8988T (cell line): ENCODE measurements at places on chromosomes 4 and X.

DNA sequence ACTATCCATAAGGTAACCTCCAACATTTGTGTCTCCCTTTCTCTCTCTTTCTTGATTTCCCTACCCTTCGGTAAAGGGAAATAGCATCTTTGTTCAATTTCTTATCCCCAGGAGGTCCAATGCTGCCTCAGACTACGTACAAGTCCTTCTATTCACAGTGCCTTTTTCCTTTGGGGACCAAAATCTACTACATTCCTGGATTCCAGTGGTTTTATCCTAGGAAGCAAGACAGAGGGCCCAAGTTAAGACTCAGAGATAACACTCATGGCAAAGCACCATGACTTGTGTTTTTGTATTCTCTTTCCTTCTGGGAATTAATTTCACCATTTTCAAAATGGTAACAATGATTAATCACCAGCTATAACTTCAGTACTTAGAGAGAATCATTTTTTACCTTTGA lies 10.6 kb downstream of the G3BP2 start:
- DNase-seq, result no peak

GRCh38 chr4:153402366-153402765 lies 57.9 kb downstream of the MND1 start:
- DNase-seq, result no peak

GRCh38 chrX:3451571-3451970 lies 105.1 kb upstream of the MXRA5 start:
- DNase-seq, result no peak

- DNase-seq, result no peak
Measured at GRCh38 chr4:26823583-26823982, 37.1 kb upstream of the STIM2 start.

DNA sequence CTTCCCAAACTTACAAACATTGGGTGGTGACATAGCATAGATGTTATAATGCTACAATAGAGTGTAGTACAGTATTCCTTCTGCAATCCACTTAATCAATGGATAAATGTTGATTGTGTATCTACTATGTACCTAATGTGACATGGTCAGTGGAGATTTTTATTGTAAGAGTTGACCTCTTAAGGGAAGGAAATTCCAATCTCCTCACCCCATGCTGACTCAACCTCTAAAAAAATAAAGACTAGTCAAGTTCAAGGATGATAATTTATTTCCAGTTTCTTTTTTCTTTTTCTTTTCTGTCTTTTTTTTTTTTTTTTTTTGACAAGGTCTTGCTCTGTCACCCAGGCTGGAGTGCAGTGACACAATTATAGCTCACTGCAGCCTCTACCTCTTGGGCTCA lies 206.5 kb upstream of the STS start:
- DNase-seq, result no peak

- no peak for DNase-seq
Measured at GRCh38 chrX:50450324-50450723, 20.3 kb downstream of the DGKK start.

GRCh38 chr4:110270492-110271197 lies 72.2 kb upstream of the ELOVL6 start:
- no peak for DNase-seq

DNA sequence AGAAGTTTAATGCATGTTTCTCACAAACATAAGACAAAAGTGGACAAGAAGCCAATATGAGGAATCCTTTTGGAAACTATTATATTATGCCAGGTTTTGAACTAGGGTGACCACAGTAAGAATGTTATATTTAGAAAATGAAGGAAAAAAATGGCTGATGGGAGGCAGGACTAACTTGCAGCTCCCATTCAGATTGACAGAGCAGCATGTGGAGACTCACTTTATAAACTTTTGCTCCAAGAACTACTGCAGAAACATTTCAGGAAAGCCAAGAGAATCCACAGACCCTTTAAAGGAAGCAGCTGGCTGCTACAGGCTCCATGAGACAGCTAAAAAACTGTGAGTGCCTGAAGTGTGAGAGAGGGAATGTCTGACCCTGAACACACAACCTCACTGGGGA lies 738.6 kb upstream of the GRIA3 start:
- DNase-seq, result no peak

DNA sequence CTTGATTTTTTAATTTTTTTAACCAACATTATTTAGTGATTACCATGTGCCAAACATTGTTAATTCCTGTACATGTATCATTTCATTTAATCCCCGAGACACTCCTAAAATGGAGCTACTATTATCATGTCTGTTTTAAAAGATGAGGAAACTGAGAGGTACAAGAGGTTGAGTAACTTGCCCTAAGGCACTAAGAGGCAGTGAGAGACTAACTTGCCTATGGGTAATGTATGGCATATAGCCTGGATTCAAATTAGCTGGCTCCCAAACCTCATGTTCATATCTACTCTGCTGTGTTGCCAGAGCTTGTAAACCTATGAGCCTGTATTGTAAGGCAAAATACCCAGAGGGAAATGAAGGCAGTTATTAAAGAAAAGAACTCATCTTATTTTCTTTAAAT lies 443.6 kb downstream of the IL15 start:
- DNase-seq, result no peak

DNA sequence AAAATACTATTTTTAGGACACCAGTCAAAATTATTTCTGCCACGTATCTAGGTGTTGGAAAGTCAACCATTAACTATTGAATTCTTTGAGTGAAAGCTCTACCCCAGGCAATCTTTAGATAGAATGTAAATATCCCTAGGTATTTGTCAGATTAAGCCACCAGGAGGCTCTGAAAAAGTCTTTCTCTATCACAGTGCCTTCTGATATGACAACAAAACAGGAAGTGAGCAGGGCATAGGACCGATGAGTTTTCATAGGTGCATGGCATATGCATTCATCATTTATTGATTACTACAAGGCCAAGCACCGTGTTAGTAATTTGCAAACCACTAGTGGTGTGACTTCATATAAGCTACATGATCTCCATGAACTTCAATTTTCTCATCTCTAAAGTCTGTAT lies 333.6 kb upstream of the F9 start:
- no peak for DNase-seq

- DNase-seq, result no peak
Measured at GRCh38 chr4:181701214-181701613, 542.0 kb upstream of the TENM3 start.

DNA sequence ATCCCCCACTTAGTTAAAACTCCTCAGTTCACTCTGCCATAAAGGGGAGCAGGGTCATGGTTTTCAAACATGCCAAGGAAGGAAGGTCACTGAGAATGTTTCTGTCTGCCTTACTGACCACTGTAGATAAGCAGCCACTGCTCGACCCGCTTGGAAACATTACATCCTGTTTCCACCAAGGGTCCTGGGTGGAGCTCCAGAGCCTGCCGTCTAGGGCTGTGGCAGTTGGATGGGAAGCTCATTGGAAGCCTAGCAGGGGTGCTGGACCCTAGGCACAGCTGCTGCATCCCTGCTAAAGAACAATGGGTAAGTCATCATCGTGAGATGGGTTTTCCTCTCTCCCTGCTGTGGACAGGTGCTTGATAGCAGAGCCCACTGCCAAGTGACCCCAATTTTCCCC lies 76.0 kb upstream of the SRD5A3 start:
- no peak for DNase-seq

DNA sequence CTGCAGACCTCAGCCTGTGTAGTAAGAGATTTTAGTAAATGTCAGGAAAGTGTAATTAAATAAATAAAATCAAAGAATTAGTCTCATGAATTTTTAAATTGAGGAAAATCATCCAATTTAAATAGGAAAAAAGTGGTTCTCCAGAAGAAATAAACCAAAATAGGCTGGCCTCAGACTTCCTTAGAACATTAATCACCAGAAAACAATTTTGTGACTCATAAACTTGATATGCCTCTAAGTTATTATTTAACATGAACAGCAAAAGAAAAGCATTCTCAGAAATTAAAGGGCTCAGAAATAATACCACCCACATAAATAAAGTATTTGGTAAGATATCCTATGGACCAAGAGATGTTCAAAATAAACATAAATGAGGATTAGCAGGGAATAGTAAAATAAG lies 14.3 kb downstream of the FAM47B start:
- no peak for DNase-seq

DNA sequence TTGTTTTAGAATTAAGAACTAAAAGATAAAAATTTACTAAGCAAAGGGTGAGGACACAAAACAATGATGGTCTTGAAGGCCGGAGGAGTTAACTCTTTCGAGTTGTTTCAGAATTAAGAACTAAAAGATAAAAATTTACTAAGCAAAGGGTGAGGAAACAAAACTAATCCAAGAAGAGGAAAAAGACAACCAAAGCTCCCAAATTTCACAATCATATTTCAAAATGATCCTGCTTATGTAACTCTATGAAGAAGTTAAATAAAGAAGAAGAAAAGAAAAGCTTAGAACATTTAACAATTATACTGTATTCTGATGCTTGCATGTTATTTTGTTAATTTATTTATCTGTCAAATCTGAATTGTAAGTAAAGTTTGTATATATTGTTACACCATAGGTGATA lies 154.8 kb upstream of the SLIT2 start:
- DNase-seq, result no peak

GRCh38 chr4:175351473-175351872 lies 433.3 kb downstream of the ADAM29 start:
- no peak for DNase-seq

- no peak for DNase-seq
Measured at GRCh38 chr4:123406872-123407271, 10.3 kb downstream of the SPRY1 start.

DNA sequence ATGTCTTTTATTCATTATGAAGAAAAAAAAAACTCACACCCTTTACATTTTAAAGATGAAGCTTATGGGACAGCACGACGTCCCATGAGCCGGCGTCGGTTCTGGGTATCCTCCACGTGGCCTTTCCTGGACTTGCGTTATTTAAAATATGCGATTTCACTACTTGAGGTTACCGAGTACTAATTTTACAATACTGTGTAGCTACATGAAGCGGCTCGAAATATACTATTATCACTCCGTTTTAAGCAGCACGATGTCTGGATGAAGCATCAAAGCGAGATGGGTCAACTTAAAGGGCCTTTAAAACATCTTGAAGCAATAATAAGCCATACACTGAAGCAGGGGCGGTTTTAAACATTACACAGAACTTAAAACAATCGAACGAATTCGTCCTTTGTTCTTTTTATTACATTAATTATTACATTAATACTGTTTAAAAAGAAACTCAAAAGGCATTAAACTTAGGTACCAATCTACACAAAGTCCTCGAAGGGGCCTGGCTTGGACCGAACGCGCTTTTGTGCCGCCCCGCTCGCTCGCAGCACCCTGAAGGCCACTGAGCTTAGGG lies 1.4 kb upstream of the KLF3 start:
- DNase-seq, result no peak

GRCh38 chr4:48337731-48338130 lies 3.6 kb upstream of the SLAIN2 start:
- no peak for DNase-seq

DNA sequence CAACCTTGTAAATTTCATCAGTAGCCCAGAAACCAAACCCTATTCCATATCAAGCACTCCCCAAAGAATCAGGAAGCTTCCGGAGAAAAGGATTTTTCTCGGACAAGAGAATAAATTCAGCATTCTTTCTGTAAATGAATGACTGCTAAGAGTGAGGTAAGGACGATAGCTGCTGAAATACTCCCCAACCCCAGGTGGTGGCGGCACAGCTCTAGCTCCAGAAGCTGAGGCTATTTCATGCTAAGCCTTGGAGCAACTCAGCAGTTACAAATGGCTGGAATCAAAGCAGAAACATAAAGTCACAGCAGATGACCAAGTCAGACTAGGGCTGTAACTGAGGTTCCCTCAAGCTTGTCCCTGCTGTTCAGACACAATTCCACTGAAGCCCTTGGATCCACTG lies 13.9 kb upstream of the PCDH19 start:
- DNase-seq, result no peak

DNA sequence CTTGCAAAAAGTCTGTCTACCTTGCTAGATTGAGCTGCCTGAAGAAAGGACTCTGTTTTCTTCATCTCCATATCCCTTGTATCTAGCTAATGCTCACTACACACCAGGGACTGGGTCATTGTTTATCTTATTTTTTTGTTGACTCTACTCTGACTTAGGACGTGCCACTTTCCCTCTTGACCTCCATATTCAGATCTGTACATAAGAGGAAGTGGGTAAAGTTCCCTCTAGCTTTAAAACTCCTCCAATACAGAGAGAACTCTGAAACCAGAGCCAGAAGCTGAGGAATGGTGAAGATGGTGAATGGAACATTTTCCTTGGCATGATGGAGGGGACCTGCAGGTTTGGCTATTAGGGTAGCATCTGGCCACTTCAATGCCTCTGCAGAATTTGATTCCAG lies 2026.1 kb upstream of the TENM3 start:
- no peak for DNase-seq

- no peak for DNase-seq
Measured at GRCh38 chr4:129583868-129584267, 487.9 kb downstream of the C4orf33 start.

- DNase-seq, result no peak
Measured at GRCh38 chr4:26299254-26299882, 21.4 kb upstream of the RBPJ start.

DNA sequence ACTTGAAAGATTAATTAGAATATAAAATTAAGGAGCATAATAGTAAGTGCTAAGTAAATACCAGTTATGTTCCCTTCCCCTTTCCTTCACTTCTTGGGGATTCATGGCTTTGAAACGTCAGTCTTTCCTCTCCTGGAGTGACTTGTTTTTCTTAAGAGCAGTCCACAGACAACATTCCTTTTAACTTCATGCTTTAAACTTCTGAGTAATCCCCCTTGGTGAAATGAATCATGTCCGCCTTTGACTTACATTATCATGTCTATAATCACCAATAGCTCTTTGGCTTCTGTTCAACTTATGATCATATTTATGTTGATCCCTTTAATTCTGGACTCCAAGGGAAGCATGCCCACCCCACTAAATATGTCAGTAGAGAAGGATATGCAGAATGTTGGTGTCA lies 1012.1 kb upstream of the SLIT2 start:
- no peak for DNase-seq

DNA sequence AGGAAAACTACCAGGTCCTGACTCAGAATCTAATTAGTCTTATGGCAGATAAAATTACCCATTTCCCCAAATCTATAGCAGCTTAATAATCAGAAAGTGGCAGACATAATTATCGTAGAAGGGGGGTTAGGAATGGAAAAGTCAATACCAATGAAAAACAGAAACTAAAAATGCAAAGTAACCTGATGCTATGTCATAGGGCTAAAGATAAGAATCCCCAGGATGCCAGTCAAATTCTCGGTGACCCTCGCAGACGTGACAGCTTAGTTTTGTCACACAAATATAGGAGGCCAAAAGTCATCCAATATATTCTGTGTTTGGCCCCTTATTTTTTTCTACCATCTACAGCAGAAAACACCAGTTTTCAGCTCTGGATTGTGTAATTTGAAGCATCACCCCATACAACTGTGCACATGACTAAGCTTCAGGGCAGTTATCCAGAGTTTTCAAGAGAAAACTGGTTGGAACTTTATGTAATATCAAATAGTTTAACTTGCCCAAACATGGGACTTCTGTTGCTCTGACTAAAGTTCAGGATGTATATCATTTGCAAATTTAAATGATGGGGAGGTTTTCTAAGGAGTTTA lies 30.9 kb downstream of the RASSF6 start:
- DNase-seq, result no peak

DNA sequence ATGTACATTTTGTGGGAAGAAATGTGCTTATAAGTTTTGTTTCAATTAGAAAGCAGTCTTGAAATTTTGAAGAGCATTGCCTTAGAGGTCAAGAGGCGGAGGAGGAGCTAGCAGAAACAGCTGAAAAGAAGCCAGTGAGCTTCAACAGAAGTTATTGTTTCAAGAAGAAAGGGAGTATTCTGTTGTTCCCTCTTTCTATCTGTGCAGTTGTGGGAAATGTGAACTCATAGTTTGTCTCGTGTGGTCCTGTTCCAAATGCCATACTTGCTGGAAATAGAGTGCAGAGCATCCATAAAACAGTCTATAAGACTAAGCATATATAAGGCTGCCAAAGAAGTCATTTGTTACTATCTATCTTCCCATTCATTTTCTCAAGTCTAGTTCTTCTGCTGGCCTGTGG lies 1015.7 kb downstream of the DMD start:
- DNase-seq, result no peak
